Effector memory CD8-positive, alpha-beta T cell (primary cell): ENCODE measurements at places on chromosomes 3 and 15.

- no peak overlapping the region for H3K4me3 ChIP-seq
- no peaks in the 10 kb centered on the region for H3K27me3 ChIP-seq
- H3K27ac ChIP-seq, result no peak overlapping the region
- no peaks in the 10 kb centered on the region for H3K4me1 ChIP-seq
- no peak for DNase-seq
- no peaks in the 10 kb centered on the region for H3K36me3 ChIP-seq
These were observed 124.4 kb downstream of the PTPRG start for GRCh38 chr3:61685755-61686154.

- no peaks in the 10 kb centered on the region for H3K4me1 ChIP-seq
- DNase-seq, result no peak
- no peaks in the 10 kb centered on the region for H3K27me3 ChIP-seq
- H3K27ac ChIP-seq, result no peak overlapping the region
- H3K36me3 ChIP-seq, result no peaks in the 10 kb centered on the region
These were observed 212.0 kb upstream of the ALCAM start for GRCh38 chr3:105154692-105155091.

GRCh38 chr15:98678484-98678883 is 30.1 kb downstream of the IGF1R start:
- H3K4me1 ChIP-seq, result peaks cover 10% of the 10 kb centered on the region
- no peak overlapping the region for H3K4me3 ChIP-seq
- H3K27me3 ChIP-seq, result peaks cover 11% of the 10 kb centered on the region
- peaks cover 7% of the 10 kb centered on the region for H3K36me3 ChIP-seq
- no peak overlapping the region for H3K27ac ChIP-seq
- no peak for DNase-seq

- H3K36me3 ChIP-seq, result no peaks in the 10 kb centered on the region
- H3K4me3 ChIP-seq, result no peak overlapping the region
- no peak overlapping the region for H3K27ac ChIP-seq
- no peak for DNase-seq
- H3K27me3 ChIP-seq, result peaks cover 17% of the 10 kb centered on the region
These were observed 61.5 kb downstream of the ABTB1 start for GRCh38 chr3:127734181-127734720.

DNA sequence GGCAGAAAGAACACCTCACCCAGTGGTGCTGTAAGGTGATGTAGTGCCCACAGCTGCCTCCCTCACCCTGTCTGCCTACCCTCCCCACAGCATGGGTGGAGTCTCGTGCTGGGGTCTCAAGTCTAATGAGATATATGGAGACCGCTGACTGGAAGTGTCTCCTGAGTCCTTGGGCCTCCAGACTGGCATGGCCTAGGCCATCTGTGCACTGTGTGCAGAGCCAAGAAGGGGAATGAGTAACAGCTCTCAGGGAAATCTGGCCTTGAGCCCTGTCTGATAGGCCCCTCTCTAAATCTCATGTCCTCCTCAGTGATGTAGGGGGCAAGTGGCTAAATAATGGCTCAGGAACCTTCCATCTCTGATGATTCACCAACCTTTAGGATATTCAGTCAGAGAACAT is 277.4 kb downstream of the PLCL2 start:
- H3K27me3 ChIP-seq, result no peaks in the 10 kb centered on the region
- no peak for DNase-seq
- no peak overlapping the region for H3K4me3 ChIP-seq
- peaks cover 7% of the 10 kb centered on the region for H3K4me1 ChIP-seq

- H3K4me1 ChIP-seq, result peaks cover 49% of the 10 kb centered on the region
- H3K4me3 ChIP-seq, result peak overlapping the region; percentile 91
- H3K27me3 ChIP-seq, result no peaks in the 10 kb centered on the region
These were observed 41.6 kb upstream of the AP3B2 start for GRCh38 chr15:82751308-82751707.

GRCh38 chr3:66298591-66298990 is 77.8 kb downstream of the SLC25A26 start:
- no peaks in the 10 kb centered on the region for H3K27me3 ChIP-seq
- H3K4me1 ChIP-seq, result peaks cover 44% of the 10 kb centered on the region
- peak overlapping the region; percentile 95 for H3K27ac ChIP-seq
- no peak for DNase-seq
- peaks cover 17% of the 10 kb centered on the region for H3K36me3 ChIP-seq
- peak overlapping the region; percentile 59 for H3K4me3 ChIP-seq

- no peak overlapping the region for H3K4me3 ChIP-seq
- DNase-seq, result no peak
- H3K36me3 ChIP-seq, result peaks cover 2% of the 10 kb centered on the region
- H3K27me3 ChIP-seq, result peaks cover 50% of the 10 kb centered on the region
- H3K27ac ChIP-seq, result no peak overlapping the region
These were observed 88.0 kb upstream of the RASGRF1 start for GRCh38 chr15:79178594-79178993.

- no peak overlapping the region for H3K4me3 ChIP-seq
- no peaks in the 10 kb centered on the region for H3K4me1 ChIP-seq
- DNase-seq, result no peak
- no peak overlapping the region for H3K27ac ChIP-seq
- no peaks in the 10 kb centered on the region for H3K27me3 ChIP-seq
These were observed 85.0 kb upstream of the CNTN6 start for GRCh38 chr3:1007866-1008265.

- H3K4me1 ChIP-seq, result peaks cover 18% of the 10 kb centered on the region
- no peak for DNase-seq
- peaks cover 39% of the 10 kb centered on the region for H3K36me3 ChIP-seq
- H3K4me3 ChIP-seq, result no peak overlapping the region
- no peak overlapping the region for H3K27ac ChIP-seq
These were observed 12.1 kb downstream of the B4GALT4 start for GRCh38 chr3:119228373-119229145.

GRCh38 chr3:190051641-190052040 is 69.1 kb downstream of the P3H2 start:
- H3K4me1 ChIP-seq, result no peaks in the 10 kb centered on the region
- H3K4me3 ChIP-seq, result no peak overlapping the region
- no peaks in the 10 kb centered on the region for H3K36me3 ChIP-seq
- DNase-seq, result no peak
- peaks cover 27% of the 10 kb centered on the region for H3K27me3 ChIP-seq

DNA sequence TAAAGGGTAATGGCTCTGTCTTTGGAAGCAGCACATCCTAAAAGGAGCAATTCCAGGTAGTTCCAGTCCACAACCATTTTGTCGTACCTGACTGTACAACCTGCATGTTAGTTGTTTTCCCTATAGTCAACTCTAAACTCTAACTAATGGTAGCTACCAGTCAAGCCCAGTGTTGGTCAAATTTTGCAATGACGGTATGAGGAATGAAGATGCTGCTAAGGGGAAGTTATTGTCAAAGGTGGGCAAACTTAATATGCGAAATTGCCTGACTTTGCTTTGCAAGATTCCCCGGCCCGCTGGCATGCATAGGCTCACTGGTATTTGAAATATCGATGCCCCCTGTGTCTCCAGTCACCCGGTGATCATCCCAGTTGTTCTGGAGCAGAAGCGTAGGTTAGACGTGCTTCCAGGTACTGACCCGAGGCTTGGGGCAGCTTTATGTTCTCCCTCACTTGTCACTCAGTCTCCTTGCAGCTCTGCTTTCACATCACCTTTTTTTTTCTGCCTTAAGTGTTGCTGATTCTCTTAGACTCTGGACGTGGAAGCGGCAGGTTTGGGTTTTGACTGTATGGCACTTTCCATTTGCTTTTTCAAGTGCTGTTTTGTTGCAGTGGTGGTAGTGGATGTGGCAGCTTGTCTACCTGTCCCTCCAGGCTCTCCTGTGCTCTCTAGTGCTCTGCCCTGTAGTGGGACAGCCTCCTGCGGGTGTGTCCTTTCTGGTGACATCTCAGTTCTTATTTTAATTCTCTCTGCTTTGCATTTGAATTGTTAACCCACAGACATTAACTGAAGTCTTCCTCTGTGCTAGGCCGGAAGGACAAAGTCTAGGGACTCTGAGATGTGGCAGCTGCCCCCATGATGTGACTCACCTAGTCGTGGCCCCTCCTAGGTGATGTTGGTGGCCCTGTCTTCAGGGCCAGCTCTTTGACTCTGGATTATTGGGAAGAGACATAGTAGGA is 95.8 kb upstream of the UMPS start:
- no peak overlapping the region for H3K4me3 ChIP-seq
- H3K36me3 ChIP-seq, result no peaks in the 10 kb centered on the region
- H3K27ac ChIP-seq, result no peak overlapping the region
- peaks cover 5% of the 10 kb centered on the region for H3K4me1 ChIP-seq

DNA sequence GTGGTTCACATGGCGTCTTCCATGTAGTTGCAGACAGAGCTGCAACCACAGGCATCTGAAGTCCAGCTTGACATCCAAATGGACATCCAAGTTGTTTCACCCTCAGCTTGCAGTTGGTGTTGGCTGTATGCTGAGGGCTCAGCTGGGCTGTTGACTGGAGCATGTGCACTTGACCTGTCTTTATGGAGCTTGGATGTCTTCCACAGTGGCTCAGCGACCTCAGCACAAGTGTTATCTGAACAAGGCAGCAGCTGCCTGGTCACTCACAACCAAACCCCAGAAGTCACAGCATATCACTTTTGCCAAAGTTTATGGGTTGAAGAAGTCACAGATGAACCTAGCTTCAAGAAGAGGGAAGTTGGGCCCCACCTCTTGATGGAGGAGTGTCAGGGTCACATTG is 92.9 kb downstream of the TPRA1 start:
- no peak overlapping the region for H3K27ac ChIP-seq
- no peak overlapping the region for H3K4me3 ChIP-seq
- peaks cover 72% of the 10 kb centered on the region for H3K27me3 ChIP-seq
- DNase-seq, result no peak
- no peaks in the 10 kb centered on the region for H3K4me1 ChIP-seq

DNA sequence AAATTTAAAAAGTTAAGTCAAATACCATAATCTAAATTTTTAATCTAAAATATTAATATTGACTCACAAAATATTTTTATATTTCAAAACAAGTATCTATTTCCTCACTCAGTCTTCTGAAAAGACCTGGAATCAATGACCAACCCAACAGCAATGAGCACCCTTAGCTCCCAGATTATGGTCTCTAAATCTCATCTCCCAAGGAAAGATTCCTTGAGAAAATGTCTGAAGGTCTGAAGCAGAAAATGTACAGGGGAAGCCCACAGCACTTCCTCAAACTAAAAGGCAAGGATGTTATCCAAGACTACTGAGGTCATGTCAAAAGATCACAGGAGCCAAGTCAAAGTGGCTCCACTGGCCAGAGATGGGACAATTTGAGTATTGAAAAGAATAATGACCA is 51.0 kb upstream of the SLCO2A1 start:
- no peak overlapping the region for H3K27ac ChIP-seq
- no peaks in the 10 kb centered on the region for H3K4me1 ChIP-seq
- H3K4me3 ChIP-seq, result no peak overlapping the region
- H3K27me3 ChIP-seq, result peaks cover 11% of the 10 kb centered on the region
- H3K36me3 ChIP-seq, result peaks cover 3% of the 10 kb centered on the region

DNA sequence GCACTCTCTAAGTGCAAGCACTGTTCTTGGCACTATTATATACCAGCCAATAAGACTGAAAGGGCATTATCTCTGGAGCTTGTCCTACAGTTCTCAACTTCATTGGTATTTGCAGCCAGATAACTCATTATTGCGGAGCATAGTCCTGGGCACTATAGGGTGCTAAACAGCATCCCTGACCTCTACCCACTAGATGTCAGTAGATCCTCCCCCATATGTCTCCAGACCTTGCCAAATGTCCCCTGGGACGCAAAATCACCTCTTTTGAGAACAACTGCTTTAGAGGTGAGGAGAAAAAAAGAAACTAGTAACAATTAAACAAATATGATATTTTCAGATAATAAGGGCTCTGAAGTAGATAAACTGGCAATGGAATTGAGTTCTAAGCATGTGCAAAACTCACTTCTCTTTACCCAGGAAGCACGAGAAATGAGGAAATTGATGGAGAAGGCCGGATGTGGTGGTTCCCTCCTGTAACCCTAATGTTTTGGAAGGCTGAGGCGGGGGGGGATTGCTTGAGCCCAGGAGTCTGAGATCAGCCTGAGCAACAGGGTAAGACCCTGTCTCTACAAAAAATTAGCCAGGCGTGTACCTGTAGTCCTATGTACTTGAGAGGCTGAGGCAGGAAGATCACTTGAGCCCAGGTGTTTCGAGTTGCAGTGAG is 61.4 kb downstream of the FRMD4B start:
- peaks cover 27% of the 10 kb centered on the region for H3K4me1 ChIP-seq
- no peaks in the 10 kb centered on the region for H3K27me3 ChIP-seq
- DNase-seq, result no peak

DNA sequence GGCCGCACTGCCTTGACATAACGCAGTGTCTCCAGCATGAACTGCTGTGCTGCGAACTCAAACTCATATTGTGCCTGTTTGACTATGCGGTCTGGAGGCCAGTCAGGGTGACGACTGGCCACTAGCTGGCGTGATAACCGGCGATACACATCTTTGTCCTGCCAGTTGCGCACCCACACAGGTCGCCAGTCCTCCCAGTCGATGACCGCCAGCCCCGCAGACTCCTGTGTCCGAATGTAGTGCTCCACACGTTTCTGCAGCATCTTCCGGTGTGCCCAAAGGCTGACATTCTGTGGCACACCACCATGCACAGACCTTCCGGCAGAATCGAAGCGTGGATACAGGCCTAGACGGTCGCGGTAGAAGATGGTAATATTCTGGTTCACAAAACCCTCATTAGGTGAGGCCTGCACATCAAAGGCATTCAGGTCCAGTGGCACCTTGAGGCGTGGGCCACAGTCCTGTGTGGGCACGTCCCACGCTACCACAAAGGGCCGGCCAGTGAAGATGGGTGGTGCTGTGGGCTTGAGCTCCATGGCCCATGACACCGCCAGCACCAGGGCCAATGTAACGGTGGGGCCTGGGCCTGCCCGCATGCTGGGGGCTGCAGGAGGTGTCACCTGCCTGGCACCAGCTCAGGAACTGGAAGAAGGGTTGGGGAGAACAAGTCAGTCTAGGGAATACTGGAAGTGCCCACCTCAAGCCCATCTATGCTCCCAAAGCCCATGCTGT is 2.5 kb downstream of the HYAL2 start:
- H3K36me3 ChIP-seq, result no peaks in the 10 kb centered on the region
- peaks cover 45% of the 10 kb centered on the region for H3K4me1 ChIP-seq
- no peak for DNase-seq
- H3K27ac ChIP-seq, result peak overlapping the region; percentile 83

- H3K4me1 ChIP-seq, result no peaks in the 10 kb centered on the region
- no peak overlapping the region for H3K4me3 ChIP-seq
- peaks cover 6% of the 10 kb centered on the region for H3K36me3 ChIP-seq
- H3K27me3 ChIP-seq, result peaks cover 69% of the 10 kb centered on the region
- H3K27ac ChIP-seq, result no peak overlapping the region
- DNase-seq, result no peak
These were observed 46.5 kb downstream of the FAM174B start for GRCh38 chr15:92608866-92609700.
